ENCODE measurements at places on chromosomes 4 and X. TPM values are rescaled to one million over a fixed set of nuclear protein-coding genes. Genes with fewer than 3 reads are reported as not detected.

GRCh38 chr4:101299899-101300540 lies 47.3 kb downstream of the PPP3CA start:
- DNase-seq, result no peak

GRCh38 chr4:14070289-14070880 lies 442.9 kb upstream of the BOD1L1 start:
- DNase-seq, result peak; percentile 34

DNA sequence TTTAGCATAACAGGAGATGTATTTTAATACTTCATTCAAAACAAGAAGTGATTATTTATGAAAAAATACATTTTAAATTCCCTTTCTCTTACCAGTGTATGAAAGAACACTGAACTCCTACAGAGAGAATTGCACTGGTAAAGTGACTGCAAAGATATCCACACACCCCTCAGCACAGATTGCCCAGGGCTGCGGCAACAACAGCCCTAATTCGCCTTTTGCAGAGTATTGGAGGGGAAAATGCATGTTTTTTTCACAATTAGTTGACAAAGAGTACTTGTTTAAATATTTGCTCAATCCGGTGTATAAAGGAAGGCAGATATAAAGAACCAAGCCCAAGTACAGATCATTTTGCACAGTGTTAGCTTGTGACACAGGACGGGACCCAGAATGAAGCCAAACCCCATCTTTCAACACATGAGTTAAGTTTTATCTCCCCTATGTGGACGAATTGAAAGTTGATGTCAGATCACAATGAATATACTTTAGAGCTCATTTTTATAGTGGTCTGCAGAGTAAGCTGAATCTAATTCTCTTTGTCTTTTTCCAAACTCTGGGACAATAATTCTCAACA lies 551.4 kb upstream of the IGFBP7 start:
- DNase-seq, result no peak

- no peak for DNase-seq
These were observed 37.9 kb upstream of the PGK1 start for GRCh38 chrX:78066110-78066509.

GRCh38 chr4:108035691-108036090 lies 46.0 kb downstream of the HADH start:
- DNase-seq, result no peak

- no peak for DNase-seq
These were observed 7.8 kb downstream of the GATB start for GRCh38 chr4:151753056-151753455.

GRCh38 chr4:53043891-53044650 lies 182.0 kb downstream of the RASL11B start:
- no peak for DNase-seq

DNA sequence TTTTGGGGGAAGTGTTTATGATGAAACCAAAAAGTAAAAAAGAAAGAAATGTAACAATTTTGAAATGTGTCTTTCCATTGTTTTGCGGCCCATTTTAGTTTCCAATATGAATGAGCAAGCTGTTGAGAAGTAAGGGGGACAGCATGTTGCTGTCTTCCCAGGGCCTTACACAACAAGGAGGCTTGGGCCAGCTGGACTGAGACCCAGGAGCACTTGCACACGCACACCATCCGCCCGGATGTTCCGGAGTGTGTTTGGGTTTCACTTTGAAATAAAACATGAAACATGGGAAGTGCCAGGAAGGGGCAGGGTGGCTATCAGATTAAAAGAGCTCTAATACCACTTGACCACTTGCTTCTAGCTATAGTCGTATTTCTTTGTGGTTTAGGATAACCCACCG lies 144.4 kb downstream of the NHS start:
- no peak for DNase-seq

GRCh38 chr4:20395160-20395773 lies 143.6 kb downstream of the SLIT2 start:
- DNase-seq, result no peak

- no peak for DNase-seq
These were observed 40.9 kb downstream of the TSC22D3 start for GRCh38 chrX:107734646-107735045.

DNA sequence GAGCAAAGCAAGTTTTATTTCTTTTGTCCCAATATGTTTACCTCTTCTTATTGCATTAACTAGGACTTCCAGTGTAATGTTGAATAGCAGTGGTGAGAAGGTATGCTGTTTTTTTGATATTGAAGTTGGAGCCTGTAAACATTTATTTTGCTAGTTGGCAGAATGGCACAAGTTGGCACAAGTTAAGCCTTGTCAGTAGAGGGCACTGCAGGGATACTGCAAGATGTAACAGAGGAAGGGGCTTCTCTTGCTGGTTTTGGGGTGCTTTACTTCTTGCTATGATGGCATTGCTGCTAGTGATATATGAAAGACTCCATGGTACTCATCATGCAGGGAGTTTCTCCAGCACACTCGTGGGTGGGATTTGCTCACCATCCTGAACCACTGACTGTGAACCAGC lies 327.3 kb upstream of the ARX start:
- DNase-seq, result no peak

- DNase-seq, result no peak
These were observed 95.8 kb upstream of the NAP1L5 start for GRCh38 chr4:88793475-88793874.

DNA sequence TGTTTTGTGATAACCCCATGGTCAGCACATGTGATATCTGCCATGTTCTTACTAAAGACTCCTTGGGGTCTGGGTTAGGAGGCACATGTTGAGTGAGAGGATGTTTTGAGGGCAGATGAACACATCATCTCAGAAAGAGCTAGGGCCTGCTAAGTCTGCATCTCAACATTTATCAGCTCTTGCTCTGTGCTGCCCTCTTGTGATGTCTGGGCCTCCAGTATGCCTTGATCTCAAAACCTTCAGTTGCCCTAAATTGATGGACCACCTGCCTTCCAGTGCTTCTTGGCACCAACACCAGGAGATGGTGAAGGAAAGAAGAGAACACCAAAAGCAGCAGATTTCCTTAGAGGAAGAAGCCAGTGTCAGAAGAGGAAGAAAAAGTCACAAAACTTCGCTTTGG lies 22.5 kb downstream of the MID1 start:
- no peak for DNase-seq

GRCh38 chrX:130623518-130623917 lies 221.7 kb downstream of the RBMX2 start:
- no peak for DNase-seq

Gene REPS2
- 0.59 TPM for total RNA-seq

Gene BTC
- 0.29 TPM for total RNA-seq

Gene SRPK3
- total RNA-seq, result not detected

Gene BOD1L1
- 31.8 TPM for total RNA-seq

Gene GPC3
- not detected for total RNA-seq

Gene SAGE1
- total RNA-seq, result not detected
